ENCODE measurements at places on chromosomes 6 and 20.

- DNase-seq = no peak
Measured at GRCh38 chr20:47708953-47709833, 76.1 kb downstream of the SULF2 start.

DNA sequence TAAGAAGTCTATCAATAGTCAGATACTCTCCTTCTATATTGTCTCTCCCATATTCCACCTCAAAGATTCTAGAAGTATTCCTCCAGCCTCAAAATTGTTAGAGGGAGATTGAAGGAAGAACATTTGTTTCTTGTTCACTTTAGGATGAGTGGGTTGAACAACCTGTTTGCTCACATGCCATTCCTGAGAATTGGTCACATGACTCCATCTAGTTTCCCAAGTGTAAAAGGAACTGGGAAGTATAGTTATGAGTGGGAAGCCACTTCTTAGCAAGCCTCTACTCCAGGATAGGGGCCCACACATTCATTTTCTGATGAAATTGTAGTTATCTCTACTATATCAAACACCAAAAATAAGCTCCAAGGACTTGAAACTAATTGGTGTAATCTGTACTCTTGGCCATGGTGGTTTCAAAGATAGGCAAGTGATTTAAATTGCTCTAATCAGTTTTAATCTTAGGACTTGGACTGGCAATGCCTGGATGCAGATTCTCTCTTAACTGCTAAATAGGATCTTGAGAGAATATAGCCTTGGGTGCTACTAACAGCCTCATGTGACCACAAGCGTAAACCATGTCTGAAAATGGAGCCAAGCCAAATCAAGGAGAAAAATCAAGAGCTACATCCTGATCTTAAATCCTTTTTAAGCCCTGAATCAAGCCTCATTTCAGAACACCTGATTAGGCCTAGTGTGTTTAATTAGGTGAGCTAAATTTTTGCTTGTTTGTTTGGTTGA, 758.7 kb upstream of the MAN1A1 start:
- no peak for DNase-seq

DNA sequence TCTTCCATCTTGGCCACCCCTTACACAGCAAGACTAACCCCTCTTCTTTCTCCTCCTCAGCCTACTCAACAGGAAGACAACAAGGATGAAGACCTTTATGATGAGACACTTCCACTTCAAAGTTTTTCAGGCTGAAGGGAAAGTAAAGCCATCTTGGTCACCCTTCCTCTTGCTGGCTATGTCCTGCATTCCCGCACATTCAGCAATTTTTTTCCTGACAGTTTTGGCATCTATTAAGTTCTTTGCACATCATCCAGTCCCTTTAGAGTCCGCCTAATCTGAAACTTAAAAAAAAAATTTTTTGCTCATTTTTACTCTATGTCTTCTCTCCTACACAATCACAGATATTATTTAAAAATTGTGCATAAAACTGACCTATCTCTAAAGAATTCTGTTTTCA, 493.4 kb downstream of the LMBRD1 start:
- no peak for DNase-seq

DNA sequence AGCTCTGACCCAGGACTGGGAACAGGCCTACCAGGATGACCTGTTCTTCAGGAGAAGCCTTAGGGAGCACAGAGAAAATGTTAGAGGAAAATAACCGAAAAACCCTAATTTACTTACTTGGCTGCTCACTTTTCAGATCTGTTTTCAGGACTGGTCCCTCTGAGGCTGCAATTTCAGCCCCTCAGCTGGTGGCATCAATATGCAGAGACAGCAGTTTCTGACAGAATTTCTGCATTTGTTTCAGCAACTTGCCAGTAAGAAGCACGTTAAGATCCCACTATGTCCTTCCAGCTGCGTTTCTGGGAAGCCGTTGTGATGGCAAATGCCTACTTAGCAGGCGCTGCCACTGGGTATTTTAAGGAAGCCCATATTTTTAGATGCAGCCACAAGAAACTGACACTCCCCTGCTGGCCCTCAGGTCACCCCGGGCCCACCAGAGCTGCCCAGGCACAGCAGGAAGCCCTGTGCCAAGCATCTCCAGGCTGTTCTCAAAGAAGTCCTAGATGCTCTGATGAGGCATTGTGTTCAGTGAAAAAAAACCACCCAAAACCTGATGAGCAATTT, 7.5 kb downstream of the YTHDF1 start:
- no peak for DNase-seq

DNA sequence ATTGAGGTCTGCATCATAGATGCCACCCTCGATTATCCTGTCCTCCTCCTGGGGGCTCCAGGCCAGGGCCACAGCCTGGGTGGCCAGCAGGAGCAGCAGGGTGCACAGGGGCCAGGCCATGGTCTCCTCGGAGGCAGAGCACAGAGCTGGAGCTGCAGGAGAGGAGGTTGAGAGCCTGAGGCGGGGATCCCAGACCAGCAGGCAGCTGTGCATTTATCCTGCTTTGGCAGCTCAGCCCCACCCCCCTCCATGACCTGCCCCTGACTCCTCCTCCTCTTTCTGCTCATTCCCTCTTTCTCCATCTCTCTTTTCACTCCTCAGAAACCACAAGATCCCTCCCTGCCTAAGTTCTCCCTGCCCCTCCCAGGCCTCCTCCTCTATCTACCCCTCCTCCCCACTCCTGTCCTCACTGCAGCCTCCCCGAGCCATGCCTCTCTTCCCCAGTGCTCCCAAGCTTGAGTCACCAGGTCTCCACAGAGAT, at the start of gene CST2:
Gene CST2, minus strand, starts transcription at position 189 of the 481 bp plus-strand sequence. Its CDS starts 69 bp downstream, at position 120.
- DNase-seq = no peak

DNA sequence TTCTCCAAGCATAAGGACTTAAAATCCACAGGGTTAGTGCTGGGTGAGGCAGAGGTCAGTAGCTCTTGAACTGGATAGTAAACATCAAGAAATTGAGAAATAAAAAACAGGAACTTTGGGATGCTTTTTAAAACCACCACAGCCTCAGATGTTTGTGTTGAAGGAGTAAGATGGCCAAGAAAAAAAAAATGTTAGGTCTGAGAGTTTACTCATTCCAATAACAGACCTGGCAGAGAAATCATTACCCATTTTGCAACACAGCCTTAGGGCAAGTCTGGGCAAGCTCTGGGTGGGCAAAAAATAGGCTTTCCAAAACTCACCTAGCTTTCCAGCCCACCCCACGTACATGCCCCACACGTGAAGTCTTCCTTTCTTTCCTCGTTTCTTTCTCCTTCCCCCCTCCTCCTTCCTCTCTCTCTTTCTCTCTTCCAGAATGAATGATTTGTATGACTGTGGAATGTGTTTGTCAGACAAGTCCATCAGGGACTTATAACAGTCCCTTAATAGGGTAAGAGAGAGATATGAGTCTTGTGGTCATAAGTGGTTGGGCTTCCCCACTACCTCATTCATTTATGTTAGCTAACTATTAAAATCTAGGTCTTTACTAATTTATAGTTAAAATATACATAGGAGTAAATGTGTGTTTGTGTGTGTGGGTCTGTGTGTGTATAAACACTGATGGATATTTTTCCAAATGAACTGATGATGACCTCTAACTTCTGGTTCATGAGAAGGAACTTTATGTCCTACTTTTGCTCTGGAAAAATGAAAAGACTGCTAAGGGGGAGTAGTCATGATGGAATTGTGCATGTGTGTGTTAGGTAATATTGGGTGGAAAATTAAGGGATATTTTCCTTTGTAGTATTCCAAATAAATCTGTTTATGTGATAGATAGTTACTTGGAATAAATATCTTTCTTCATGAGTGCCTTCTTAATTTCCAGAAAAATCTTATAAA, 18.0 kb upstream of the DSE start:
- peak; percentile 50 for DNase-seq

GRCh38 chr20:49006446-49006980, 39.6 kb upstream of the CSE1L start:
- DNase-seq = no peak

GRCh38 chr6:54525731-54526130, 217.5 kb downstream of the TINAG start:
- no peak for DNase-seq

DNA sequence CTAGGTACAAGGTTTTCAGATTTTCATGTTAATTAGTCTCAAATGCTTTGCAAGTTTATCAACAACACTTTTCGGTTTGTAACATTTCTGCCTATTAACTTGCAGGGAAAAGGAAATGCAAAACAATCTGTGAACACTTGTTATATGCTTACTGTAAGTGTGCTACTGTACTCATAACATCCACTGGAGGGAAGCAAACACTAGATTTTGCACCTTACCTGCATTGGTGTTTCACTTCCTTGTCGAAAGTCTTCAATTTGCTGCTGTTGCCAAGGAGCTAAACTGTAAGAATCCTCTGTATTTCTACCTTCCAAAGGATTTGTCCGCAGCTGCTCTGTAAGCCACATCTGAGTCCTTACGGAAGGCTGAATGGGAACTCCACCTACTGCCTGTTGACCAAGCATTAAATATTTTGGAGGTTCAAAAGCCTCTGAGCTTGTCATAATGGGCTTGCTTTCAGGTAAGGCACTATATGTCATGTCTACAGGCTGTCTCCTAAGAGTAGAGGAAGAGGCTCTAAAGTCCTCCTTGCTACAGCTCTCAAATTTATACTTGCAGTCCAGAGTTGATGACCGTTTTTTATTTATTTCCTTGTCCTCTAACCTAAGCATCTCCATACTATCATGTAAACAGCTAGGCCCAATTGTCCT, 17.3 kb downstream of the PLN start:
- peak; percentile 38 for DNase-seq

GRCh38 chr6:53741034-53741823, 53.6 kb upstream of the LRRC1 start:
- DNase-seq = no peak

- no peak for DNase-seq
Measured at GRCh38 chr20:63706027-63706695, 1.6 kb downstream of the ARFRP1 start.

DNA sequence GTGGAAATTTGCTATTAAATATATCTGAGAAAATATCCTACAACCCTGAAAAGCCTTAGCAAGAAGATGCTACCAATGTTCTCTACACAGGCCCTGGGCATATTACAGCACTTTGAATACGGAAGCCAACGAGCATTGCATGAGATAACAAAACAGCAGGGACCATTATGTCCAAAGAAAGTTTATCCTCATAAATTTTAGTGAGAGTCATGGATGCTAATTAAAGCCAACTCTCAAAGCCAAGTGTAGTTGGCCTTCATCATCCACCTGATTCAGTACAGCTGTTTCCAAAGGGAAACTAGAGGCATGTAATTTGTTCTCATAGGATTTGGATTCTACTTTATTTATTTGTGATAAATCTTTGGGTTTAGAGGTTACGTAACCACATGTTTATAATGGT, 564.8 kb downstream of the RFPL4B start:
- DNase-seq = no peak

- no peak for DNase-seq
Measured at GRCh38 chr6:4459996-4460395, 316.2 kb upstream of the CDYL start.
